ENCODE measurements at places on chromosomes 7 and 10.

GRCh38 chr7:39757604-39758003 is 134.2 kb downstream of the RALA start:
- no peak overlapping the region for H3K4me3 ChIP-seq
- H3K27ac ChIP-seq: no peak overlapping the region
- DNase-seq: no peak
- peaks cover 10% of the 10 kb centered on the region for H3K36me3 ChIP-seq
- no peaks in the 10 kb centered on the region for H3K27me3 ChIP-seq

GRCh38 chr7:80088705-80089104 is 45.9 kb upstream of the GNAI1 start:
- H3K27me3 ChIP-seq: no peaks in the 10 kb centered on the region
- H3K36me3 ChIP-seq: no peaks in the 10 kb centered on the region
- no peak overlapping the region for H3K27ac ChIP-seq

DNA sequence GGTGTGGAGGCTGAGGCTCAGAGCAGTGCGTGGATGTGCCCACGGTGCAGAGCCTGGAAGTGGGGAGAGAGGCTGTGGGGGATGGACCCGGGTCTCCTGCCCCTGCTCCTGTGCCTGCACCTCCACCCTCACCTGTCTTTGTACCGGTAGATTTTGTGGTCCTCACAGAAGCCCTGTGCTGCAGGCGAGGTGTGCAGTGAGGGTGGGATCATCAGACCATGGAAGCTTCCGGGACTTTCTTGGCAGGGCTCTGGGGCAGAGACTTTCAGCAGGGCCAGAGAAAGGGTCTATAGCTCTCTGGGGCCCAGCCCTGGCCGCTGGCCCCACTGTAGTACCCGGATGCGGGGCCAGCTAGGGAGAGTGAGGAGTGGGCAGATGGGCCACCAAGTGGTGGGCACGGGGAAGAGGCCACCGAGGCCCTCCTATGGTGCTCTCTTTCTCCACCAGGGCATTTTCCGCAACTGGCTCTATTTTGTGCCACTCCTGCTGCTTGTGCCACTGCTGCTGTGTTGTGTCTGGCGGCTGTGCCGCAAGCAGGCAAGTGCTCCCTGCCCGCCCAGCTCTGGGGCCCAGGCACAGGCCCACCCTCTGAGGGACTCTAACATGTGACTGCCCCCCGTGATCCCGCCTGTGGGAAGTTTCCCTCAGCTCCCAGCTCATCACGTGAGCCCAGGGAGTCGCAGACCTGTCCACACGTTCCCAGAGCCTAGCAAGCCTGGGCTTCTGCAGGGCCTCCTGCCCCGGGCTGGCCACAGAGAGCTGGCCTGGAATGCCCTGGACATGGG is 22.1 kb downstream of the ANTXRL start:
- H3K4me1 ChIP-seq: no peaks in the 10 kb centered on the region
- DNase-seq: no peak
- no peaks in the 10 kb centered on the region for H3K27me3 ChIP-seq
- no peak overlapping the region for H3K4me3 ChIP-seq
- H3K27ac ChIP-seq: no peak overlapping the region

GRCh38 chr10:74206746-74207145 is 55.7 kb downstream of the ADK start:
- H3K4me1 ChIP-seq: peaks cover 4% of the 10 kb centered on the region
- no peak overlapping the region for H3K4me3 ChIP-seq
- no peaks in the 10 kb centered on the region for H3K27me3 ChIP-seq
- no peak for DNase-seq
- H3K27ac ChIP-seq: no peak overlapping the region

- H3K27me3 ChIP-seq: no peaks in the 10 kb centered on the region
- peaks cover 9% of the 10 kb centered on the region for H3K36me3 ChIP-seq
- DNase-seq: no peak
- H3K27ac ChIP-seq: no peak overlapping the region
These were observed 11.4 kb downstream of the NET1 start for GRCh38 chr10:5423771-5424170.

- H3K27me3 ChIP-seq: no peaks in the 10 kb centered on the region
- DNase-seq: no peak
- H3K36me3 ChIP-seq: no peaks in the 10 kb centered on the region
These were observed 227.2 kb upstream of the FAM3C start for GRCh38 chr7:121623130-121623872.

GRCh38 chr7:65338346-65338745 is 35.3 kb upstream of the ZNF92 start:
- no peak overlapping the region for H3K4me3 ChIP-seq
- H3K4me1 ChIP-seq: no peaks in the 10 kb centered on the region
- no peak for DNase-seq
- no peak overlapping the region for H3K27ac ChIP-seq

GRCh38 chr10:131906269-131906639 is 5.4 kb downstream of the PPP2R2D start:
- peak overlapping the region; percentile 30 for H3K4me3 ChIP-seq
- peaks cover 84% of the 10 kb centered on the region for H3K4me1 ChIP-seq
- no peak for DNase-seq
- peaks cover 46% of the 10 kb centered on the region for H3K36me3 ChIP-seq

DNA sequence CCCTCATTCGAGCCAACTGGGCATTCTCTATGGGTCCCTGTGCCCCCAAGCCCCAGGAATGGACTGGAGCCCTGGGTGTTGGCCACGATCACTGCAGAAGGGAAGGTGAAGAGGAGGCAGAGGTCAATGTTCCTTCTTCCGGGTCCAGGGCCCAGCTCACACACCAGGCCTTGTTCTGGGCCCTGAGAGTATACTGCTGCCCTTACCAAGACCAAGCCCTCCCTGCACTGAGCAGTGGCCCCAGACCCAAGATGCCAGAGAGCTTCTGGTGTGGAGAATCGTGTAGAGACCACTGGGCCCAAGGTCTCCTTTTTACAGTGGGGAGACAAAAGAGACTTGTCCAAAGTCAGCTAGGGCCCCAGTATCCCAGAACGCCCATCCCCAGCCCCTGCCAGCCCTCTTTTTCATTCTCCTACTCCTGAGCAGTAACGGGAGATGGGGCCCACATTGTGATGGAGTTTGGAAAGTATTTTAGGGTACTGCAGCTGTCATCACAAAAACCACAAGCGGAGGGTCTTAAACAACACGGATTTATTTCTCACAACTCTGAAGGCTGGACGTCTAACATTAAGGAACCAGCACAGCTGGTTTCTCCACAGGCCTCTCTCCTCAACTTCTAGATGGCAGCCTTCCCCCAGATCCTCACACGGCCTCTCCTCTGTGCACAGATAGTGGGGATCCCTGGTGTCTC is 79.4 kb downstream of the PDGFA start:
- H3K27ac ChIP-seq: no peak overlapping the region
- no peak overlapping the region for H3K4me3 ChIP-seq
- no peak for DNase-seq

DNA sequence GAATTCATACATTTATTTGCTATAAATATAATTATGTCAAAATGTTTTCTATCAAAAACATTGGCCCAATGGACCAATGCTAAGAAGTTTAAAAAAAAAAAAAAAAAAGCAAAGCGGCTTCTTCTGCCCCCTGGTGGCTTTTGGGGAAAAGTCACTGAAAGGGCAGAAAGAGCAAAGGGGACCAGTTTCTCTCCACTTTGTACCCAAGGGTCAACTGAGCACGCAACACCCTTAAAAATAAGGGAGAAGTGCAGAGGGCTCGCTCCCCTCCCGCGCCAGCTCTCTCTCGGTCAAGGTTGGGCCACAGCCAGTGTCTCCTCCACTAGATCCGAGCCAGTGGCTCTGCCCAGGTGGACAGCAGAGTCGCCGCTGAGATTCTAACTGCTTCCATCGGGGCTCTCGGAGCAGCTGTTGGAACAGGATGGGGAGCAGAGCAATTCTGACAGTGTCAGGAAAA is 136.4 kb upstream of the FGFR2 start:
- H3K27me3 ChIP-seq: peaks cover 41% of the 10 kb centered on the region
- peaks cover 11% of the 10 kb centered on the region for H3K4me1 ChIP-seq
- H3K36me3 ChIP-seq: no peaks in the 10 kb centered on the region
- peak; percentile 40 for DNase-seq

- no peak overlapping the region for H3K27ac ChIP-seq
- H3K4me3 ChIP-seq: no peak overlapping the region
These were observed 40.4 kb downstream of the TMEM168 start for GRCh38 chr7:112749775-112750174.

- H3K27me3 ChIP-seq: peaks cover 2% of the 10 kb centered on the region
- no peak for DNase-seq
- no peak overlapping the region for H3K27ac ChIP-seq
- no peaks in the 10 kb centered on the region for H3K4me1 ChIP-seq
These were observed 182.3 kb upstream of the IMMP2L start for GRCh38 chr7:111744501-111745155.

GRCh38 chr7:48052748-48053147 is 17.4 kb downstream of the C7orf57 start:
- H3K27ac ChIP-seq: no peak overlapping the region
- peaks cover 10% of the 10 kb centered on the region for H3K4me1 ChIP-seq
- H3K4me3 ChIP-seq: no peak overlapping the region

DNA sequence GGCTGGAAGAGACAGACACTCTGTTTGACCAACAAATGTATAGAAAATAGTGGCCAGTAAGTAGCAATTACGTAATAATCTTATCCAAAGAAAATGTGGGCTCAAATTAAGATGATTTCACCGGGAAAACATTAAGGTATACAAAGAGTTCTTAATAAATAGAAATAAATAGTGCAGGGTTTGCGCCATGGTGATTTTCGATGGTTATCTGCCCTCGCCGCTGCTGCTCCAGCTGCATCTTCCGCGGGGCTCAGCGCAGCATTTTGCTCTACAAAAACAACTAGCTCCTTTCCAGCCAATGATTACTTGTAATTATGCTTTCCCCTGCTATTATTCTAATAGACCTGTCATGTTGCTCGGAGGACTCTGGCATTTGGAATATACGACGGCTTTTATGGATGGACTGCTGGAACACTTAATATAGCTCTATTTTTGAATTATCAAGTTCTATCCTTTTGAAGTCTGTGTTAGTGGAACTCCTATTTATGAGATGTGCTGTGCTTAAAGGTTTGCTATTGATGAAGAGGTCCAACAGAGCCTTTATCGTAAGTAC is 103.8 kb downstream of the BUB3 start:
- no peak overlapping the region for H3K4me3 ChIP-seq
- no peaks in the 10 kb centered on the region for H3K27me3 ChIP-seq
- no peak for DNase-seq
- H3K36me3 ChIP-seq: no peaks in the 10 kb centered on the region

GRCh38 chr7:41445946-41446345 is 256.9 kb downstream of the INHBA start:
- H3K4me1 ChIP-seq: no peaks in the 10 kb centered on the region
- H3K27me3 ChIP-seq: no peaks in the 10 kb centered on the region
- no peak overlapping the region for H3K27ac ChIP-seq

DNA sequence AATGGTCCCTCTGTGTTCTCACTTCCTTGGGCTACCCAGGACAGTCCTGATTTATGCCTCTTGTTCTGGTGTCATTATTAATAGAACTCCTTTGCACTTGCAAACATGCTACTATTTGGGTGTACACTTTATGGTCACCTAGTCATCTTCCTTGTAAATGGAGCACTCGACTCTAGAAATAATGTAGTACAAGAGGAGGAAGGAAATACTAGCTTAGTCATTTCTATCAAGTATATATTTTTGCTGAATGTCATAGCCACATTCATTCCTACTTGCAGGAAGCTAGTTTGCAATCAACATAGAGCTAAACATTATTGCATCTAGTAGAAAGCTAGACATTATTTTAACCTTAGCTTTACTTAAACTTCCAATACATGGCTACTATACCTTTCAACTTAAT is 335.3 kb downstream of the MAGI2 start:
- no peak for DNase-seq
- H3K27ac ChIP-seq: no peak overlapping the region
- H3K27me3 ChIP-seq: no peaks in the 10 kb centered on the region
- H3K36me3 ChIP-seq: no peaks in the 10 kb centered on the region
- H3K4me3 ChIP-seq: no peak overlapping the region
- no peaks in the 10 kb centered on the region for H3K4me1 ChIP-seq

DNA sequence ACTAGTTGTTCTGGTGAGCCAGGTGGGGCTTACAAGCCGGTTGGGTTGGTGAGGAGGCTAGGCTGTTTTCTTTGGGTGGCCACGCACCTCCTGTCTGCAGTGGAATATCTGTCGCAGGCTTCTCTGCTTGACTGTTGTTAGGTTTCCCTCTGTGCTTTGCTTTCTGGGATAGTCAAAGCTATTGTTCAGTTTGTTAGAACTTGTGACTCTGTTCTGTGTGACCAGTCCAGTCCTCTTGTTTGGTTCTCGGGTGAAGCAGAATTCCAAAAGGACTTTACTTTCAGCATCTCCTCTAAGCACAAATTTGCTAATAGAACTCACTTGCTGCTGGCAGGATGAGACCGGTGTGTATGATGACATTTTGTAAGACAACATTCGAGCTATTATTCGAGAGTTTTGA is 105.3 kb downstream of the CREB5 start:
- no peaks in the 10 kb centered on the region for H3K4me1 ChIP-seq
- no peak overlapping the region for H3K4me3 ChIP-seq
- H3K27ac ChIP-seq: no peak overlapping the region

DNA sequence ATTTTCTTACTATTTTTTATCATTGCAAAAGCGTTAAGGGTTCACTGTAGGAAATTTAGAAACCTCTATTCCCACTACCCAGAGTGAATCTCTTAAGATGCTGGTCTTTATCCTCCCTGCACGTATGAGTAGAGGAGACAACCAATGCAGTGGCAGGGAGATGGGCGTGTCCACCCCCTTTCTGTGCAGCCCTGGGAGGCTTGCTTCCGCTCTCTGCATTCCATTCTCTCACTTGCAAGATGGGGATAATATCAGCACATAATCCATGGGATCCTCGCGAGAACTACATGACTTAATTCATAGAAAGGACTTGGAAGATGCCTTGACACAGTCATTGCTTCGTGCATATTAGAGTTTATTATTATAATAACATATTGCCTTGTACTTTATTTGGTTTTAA is 196.2 kb downstream of the KLF6 start:
- DNase-seq: no peak
- no peaks in the 10 kb centered on the region for H3K4me1 ChIP-seq
- no peak overlapping the region for H3K27ac ChIP-seq

- no peaks in the 10 kb centered on the region for H3K36me3 ChIP-seq
- H3K27ac ChIP-seq: no peak overlapping the region
- no peak overlapping the region for H3K4me3 ChIP-seq
- H3K27me3 ChIP-seq: peaks cover 11% of the 10 kb centered on the region
These were observed 106.5 kb downstream of the HTR7 start for GRCh38 chr10:90751107-90751997.

DNA sequence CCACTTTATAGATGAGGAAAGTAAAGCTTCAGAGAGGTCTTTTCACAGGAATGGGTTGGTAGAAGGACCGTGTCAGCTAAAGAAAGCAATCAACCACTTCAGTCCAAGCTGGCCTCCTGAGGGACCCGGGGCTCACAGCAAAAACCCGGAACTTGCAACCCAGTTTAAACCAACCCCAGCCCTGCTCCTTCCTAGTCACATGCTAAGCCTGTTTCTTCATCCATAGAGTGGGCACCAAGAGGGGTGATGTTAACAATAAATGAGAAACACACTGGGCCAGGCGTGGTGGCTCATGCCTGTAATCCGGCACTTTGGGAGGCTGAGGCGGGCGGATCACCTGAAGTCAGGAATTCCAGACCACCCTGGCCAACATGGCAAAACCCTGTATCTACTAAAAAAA is 12.1 kb upstream of the NPFFR1 start:
- DNase-seq: no peak
- H3K4me3 ChIP-seq: no peak overlapping the region
- H3K27ac ChIP-seq: no peak overlapping the region
- no peaks in the 10 kb centered on the region for H3K36me3 ChIP-seq
- H3K27me3 ChIP-seq: no peaks in the 10 kb centered on the region

- no peaks in the 10 kb centered on the region for H3K27me3 ChIP-seq
- peaks cover 40% of the 10 kb centered on the region for H3K4me1 ChIP-seq
- no peak overlapping the region for H3K27ac ChIP-seq
These were observed 36.0 kb downstream of the FOXK1 start for GRCh38 chr7:4718075-4718474.

GRCh38 chr10:121524157-121524817 is 74.0 kb downstream of the FGFR2 start:
- no peak overlapping the region for H3K4me3 ChIP-seq
- no peak for DNase-seq
- no peaks in the 10 kb centered on the region for H3K27me3 ChIP-seq
- no peaks in the 10 kb centered on the region for H3K4me1 ChIP-seq
- no peak overlapping the region for H3K27ac ChIP-seq

Measured in activated CD4-positive, alpha-beta T cell treated with anti-CD3 and anti-CD28 coated beads for 36 hours (primary cell).